ENCODE measurements at places on chromosomes 12 and 14.

- DNase-seq: no peak
Observed at GRCh38 chr14:102975662-102976061, 53.2 kb downstream of the AMN start.

GRCh38 chr12:27973487-27973890, 956 bp upstream of the PTHLH start:
- no peak for DNase-seq

DNA sequence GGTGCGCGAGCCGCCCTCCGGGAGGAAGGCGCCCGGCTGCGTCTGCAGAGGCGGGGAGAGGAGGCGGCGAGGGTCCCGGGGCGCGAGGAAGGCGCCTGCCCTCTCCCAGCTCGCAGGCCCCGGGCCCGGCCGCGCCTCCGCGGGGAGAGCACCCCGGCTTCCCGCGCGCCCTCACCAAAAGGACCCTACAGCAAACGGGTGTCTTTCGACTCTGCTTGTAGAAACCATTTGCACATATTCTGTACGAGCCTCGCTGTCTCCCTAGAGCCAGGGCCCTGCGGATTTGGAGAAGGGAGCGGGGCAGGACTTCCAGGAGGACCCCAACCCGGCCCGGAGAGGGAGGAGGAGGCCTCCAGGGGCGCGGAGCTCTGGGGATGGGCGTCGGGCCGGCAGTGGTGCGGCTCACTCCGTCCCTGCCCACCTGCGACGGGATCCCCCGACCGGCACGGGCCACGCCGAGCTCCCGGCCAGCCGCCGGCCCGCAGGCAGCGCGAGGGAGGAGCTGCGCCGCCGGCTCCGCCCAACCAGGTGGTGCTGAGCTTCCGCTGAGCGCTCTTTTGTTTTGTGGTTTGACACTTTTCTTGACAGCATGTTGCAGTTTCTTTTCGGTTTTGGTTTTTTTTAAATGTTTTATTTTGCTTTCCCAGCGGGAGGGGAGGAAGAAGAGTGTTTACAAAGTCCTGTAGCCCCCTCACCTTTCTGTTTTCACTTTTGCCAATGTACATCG, 103.3 kb upstream of the FKBP4 start:
- no peak for DNase-seq

- DNase-seq: no peak
Observed at GRCh38 chr14:79825046-79825521, 386.2 kb downstream of the DIO2 start.

DNA sequence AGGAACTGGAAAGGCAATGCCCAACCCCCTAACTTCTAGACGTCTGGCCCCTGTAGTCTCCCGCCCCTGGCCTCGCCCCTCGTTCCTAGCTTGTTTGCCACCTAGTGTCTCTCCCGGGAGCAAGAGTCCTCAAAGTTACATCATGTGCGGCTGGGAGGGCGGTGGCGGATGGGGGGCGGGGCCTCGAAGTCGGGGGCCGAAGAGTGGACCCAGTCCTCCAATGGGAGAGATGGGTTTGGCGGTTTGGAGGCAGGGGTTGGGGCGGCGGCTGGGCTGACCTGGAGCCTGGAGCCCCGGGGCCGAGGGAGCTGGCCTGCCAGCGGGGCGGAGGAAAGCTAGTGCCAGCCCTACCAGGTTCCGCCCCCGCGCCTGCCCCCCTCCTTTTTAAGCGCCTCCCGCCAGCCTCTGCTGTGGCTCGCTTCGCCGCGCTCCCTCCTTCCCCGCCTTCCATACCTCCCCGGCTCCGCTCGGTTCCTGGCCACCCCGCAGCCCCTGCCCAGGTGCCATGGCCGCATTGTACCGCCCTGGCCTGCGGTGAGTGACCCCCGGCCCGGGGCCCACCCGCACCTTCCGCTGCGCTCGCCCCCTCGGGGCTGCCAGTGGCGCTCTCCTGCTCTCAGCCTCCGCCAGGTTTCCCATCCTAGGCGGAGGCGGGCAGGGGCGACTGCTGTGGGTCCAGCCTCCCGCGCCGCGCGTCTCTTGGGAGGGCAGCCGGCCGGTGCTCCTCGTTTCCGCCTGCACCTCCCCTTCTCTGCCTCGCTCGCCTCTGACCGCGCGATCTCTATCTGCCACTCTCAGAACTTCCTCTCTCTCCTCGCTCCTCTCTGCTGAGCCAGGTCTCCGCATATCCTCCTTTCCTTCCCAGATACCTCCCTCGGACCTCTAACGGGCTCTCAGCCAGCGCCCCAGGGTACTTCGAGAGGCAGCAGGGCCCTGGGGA, at the start of gene PCK2:
Gene PCK2, plus strand, starts transcription at position 411 of the 940 bp plus-strand sequence. Its CDS starts 95 bp downstream, at position 506.
- peak; percentile 57 for DNase-seq

- no peak for DNase-seq
Observed at GRCh38 chr12:67811437-67812361, 163.2 kb downstream of the DYRK2 start.

- no peak for DNase-seq
Observed at GRCh38 chr12:93882763-93883162, 205.6 kb downstream of the CRADD start.

DNA sequence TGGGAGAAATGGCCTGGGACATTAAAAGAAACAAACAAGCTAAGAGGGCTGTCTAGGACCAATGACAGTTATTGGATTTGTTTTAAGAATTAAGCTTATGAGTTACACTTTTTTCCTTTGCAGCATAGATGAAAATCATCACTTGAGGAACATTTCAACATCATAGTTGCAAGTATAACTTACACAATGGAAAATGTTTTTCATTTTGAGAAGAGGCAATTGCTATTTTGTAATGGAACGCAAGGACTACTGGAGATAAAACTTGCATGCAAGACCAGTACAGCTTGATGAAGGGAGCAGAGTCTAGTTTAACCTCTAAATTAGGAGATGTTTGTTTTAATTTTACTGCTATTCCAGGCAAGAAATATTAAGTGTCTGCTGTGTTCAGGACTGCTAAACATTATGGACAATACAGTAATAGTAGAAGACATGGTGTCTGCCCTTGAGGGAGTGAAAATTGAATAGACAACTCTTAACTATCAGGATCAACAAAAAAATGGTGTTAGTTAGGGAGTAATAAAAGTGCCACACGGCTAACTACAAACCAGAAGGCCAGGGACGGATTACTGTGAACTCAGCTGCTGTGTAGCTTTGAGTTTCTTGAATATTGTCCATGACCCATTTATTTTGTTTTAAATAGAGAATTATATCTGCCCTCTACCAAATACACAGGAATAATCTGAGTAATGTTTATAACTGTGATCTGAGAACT, 374.5 kb downstream of the RAD51B start:
- DNase-seq: no peak

GRCh38 chr12:132140918-132141841, 2.9 kb downstream of the DDX51 start:
- no peak for DNase-seq

DNA sequence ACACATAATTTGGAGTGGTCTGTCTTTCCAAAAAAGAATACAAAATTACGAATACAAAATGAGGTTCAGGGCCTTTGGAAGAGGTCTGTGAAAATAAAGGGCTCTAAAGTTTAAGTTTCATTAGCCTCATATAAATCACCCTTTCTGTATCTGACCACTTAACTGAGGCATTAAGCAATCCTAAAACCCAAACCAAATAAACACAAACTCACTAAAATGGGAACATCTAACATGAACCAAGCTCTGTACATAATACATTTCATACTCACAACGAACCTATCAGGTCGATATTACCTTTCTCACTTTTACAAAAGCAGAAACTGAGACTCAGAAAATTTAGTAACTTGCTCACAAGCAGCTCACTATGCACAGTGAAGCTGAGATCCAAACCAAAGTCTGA, 1.1 kb upstream of the CCDC196 start:
- DNase-seq: no peak

DNA sequence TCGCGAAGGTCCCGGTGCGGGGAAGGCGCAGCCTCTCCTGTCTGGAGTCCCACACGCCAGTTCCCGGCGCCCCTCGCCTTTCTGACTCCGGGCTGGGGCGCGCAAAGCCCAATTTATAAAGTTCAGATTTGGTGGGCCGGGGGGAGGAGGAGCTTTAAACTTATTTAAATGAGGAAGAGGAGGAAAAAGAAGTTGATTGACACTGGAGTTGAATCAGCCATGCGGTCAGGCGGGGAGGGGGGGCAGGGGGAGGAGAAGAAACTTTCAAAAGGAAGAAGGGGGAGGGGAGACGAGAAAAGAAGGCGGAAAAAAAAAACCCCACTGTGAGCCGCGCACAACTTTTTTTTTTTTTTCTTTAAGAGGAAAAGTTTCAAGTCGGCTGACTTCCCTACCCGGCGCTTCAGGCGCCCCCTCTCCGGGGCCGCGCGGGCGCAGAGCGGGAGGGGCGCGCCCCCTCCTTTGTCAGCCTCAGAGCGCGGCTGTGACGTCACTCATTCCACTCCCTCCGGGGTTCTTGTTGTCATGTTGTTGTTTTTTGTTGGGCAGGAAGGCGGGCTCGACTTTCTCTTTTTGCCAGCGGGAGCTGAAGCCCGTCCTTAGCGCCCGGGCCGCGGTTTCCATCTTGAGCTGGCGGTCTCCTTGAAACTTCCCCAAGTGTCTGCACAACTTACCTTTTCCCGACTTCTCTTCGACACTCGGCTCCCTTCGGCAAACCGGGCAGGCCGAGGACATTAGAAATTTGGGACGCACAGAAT, at the start of gene ZFP36L1:
Gene ZFP36L1, minus strand, starts transcription at position 89 of the 755 bp plus-strand sequence. CDS start 129 bp downstream, outside the sequence.
- DNase-seq: peak; percentile 85

DNA sequence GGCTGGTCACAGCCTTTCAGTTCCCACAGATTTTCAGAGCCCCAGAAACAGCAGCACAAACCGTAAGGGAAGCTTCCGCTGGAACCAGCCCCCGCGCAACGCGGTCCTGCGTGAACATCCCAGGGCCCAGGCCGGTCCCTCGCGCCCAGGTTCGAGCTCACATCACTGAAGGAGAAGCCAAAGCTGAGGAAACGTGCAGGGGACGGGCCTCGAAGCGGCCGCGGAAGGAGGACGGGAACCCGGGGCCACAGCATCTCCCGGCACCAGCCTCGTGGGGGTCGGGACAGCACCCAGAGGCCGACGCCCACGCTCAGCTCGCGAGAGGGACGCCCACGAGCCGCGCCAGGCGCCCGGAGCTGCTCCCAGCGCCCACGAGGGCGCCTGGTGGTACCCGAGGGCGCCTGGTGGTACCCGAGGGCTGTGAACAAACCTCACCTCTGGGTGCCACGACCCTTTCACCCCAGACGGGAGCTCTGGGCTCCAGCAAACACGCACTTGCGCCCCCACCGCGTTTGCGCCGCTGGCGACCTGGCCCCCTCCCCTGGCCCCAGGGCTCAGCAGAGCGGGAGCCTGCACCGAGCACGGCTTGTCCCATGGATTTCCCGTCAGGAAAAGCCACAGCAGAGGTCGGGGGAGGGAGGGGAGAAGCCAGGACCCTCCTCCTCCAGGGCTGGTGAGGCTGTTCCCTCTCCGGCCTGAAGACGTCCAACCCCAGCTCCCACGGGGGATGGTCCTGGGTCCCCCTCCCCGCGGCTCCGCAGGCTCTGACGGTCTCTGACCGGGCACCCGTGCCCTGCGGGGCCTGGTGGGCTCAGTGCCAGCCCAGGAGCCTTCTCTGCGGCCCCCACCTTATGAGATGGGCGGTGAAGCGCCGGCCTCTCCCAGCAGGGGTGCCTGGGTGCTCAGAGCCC, 6.9 kb downstream of the LRCOL1 start:
- DNase-seq: no peak

DNA sequence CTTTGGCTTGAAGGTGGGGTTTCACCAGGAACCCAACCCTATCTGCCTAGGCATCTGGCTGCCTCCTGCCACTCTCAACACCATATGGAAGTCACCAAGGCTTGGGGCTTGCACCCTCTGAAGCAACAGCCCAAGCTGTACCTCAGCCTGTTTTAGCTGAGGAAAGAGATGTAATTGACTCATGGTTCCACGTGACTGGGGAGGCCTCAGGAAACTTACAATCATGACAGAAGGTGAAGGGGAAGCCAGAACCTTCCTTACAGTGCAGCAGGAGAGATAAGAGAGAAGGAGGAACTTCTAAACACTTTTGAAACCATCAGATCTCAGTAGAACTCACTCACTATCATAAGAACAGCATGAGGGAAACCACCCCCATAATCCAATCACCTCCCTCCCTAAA, 26.9 kb downstream of the GLIPR1L1 start:
- DNase-seq: no peak

GRCh38 chr14:98808494-98809407, 463.2 kb downstream of the BCL11B start:
- DNase-seq: no peak

- DNase-seq: no peak
Observed at GRCh38 chr12:121802485-121802842, 1.3 kb upstream of the SETD1B start.

DNA sequence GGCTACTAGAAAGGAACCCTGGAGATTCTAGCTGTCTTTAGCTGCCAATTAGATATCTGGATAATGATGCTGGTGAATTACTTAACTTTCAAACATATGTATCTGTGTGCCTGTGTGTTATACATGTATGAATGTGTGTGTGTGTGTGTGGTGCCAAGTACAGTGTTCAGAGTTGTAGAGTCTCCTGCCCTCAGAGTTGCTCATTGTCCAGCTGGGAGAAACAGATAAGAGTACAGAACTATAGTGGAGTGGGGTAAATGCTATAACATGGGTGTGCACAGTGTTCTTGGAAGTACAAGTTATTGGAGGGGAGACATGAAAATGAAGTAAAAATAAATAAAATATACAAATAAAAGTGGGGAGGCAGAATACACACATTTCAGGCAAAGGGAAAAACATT, 23.6 kb upstream of the ADAM20 start:
- no peak for DNase-seq

DNA sequence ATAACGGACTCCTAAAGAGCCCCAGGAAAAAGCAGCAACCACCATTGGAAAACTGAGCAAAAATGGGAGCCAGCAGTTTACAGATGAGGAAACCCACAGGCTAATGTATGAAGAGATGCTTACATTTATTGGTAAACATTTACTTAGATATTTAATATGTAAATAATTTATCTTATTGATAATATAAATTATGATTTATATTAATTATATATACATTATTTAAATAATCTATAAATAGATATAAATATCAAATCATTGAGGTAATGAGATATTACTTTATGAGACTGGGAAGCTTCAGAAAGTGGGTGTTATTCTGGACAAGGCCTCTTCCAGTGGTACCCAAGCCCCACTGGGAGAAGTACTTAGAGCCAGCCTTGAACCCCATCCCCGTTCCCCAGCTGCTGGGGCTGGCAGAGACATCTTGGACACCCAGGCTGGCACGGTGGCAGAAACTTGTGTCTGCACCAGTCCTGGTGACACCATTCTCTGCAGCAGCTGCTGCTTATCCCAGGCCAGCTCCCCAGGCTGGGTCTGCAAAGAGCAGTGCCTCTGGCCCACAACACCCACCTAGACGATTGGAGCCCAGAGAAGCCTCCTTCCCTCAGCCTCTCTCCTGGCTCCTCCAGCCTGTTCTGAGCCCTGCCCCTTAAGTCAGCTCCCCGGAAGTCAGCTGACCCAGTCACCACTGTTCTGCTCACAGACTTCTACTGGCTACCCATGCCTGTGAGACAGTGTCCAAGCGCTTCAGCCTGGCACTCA, 25.9 kb downstream of the ISCA2 start:
- no peak for DNase-seq

GRCh38 chr12:49225576-49226166, 36.8 kb upstream of the TUBA1A start:
- DNase-seq: no peak

DNA sequence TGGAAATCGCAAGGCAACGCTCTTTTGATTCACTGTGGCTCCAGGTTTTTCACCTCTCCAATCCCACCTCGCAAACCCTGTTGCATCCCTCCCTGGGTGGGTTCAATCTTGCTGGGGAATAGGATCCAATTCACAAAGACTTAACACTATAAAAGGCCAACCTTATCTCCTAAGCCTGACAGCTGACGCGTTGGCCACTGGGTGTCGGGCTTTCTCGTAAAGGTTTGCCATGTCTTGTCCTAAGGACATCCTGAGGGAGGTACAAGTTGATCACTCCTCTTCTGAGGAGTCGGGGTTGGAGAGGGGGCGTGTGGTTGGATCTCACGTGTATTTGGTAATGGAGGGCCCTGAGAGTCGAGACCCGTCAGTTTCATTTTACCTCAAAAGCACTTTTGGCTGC, 112.6 kb upstream of the FZD10 start:
- DNase-seq: no peak
